ENCODE measurements at places on chromosomes 2 and 18.

DNA sequence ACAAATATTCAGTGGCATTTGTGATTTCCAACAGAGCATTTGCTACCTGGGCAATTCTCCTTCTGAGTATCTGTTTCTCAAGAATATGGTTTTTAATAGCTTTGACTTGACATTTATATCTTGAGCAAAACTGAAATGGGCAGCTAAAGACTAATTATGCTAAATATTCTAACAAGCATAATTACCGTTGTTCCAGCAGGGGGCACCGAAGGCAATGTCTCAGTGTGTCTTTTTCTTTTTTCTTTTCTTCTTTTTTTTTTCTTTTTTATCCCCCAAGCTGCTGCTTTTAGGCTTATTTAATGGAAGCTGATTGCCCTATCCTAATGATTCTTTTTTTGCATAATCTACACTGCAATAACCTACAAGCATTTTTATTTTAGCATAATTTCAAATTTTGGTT is 138.9 kb upstream of the NABP1 start:
- peak; percentile 21 for DNase-seq
- no peak overlapping the region for H3K4me3 ChIP-seq
- H3K27me3 ChIP-seq, result no peaks in the 10 kb centered on the region
- no peaks in the 10 kb centered on the region for H3K36me3 ChIP-seq
- H3K27ac ChIP-seq, result no peak overlapping the region
- H3K4me1 ChIP-seq, result no peaks in the 10 kb centered on the region

DNA sequence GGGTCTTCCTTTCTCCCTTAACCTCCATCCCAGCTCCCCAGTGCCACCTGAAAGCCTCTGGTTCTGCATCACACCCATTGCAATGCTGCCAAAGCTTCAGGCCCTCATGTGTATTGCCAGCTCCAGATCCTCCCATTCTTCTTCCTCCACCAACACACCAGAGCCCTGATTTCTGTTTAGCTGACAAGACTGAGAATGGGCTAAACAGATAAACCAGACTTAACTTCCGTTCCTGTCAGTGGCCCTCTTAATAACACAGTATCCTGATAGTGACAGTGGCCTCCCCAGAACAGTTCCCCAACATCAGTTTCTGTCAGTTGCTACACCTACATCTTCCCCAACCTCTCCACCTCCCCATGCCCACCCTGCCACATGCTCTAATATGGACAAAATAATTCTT is 31.3 kb upstream of the C1D start:
- peaks cover 2% of the 10 kb centered on the region for H3K27me3 ChIP-seq
- H3K36me3 ChIP-seq, result no peaks in the 10 kb centered on the region
- H3K4me3 ChIP-seq, result no peak overlapping the region
- no peak overlapping the region for H3K27ac ChIP-seq
- DNase-seq, result no peak

DNA sequence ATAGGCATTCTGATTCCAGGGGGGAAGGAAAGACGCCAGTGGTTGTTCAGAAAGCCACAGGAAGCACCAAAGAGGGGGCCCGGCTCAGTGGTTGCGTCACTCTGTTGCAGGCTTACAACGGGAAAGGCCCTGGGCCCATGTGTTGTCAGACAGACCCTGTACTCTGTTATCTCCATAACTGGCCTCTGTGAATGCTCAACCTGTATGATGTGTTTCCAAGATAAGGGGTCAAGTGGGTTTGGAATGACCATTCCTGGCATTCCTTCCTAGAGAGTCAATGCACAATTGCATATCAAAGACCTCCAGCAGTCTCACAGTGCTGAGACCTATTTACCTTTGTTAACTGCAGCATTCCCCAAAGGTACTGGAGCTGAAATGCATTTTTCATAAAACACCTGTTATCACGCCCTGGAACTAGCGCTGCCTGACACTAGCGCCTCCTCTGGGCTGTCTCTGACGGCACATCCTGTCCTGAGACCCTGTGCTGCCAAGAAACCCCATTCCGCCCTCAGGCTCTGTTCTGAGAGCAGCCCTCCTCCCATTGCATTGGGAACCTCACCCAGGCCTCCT is 13.2 kb upstream of the LRRFIP1 start:
- H3K27ac ChIP-seq, result no peak overlapping the region
- no peak overlapping the region for H3K4me3 ChIP-seq
- no peak for DNase-seq
- H3K4me1 ChIP-seq, result peaks cover 20% of the 10 kb centered on the region
- no peaks in the 10 kb centered on the region for H3K27me3 ChIP-seq
- H3K36me3 ChIP-seq, result no peaks in the 10 kb centered on the region

- H3K27me3 ChIP-seq, result no peaks in the 10 kb centered on the region
- H3K4me1 ChIP-seq, result peaks cover 9% of the 10 kb centered on the region
- no peak overlapping the region for H3K27ac ChIP-seq
- DNase-seq, result no peak
- H3K36me3 ChIP-seq, result no peaks in the 10 kb centered on the region
- no peak overlapping the region for H3K4me3 ChIP-seq
Observed at GRCh38 chr18:48190994-48191393, 218.2 kb downstream of the ZBTB7C start.

GRCh38 chr2:74864728-74865722 is 31.1 kb downstream of the HK2 start:
- H3K27me3 ChIP-seq, result no peaks in the 10 kb centered on the region
- H3K27ac ChIP-seq, result no peak overlapping the region
- DNase-seq, result no peak
- peaks cover 1% of the 10 kb centered on the region for H3K36me3 ChIP-seq

- no peak for DNase-seq
- H3K36me3 ChIP-seq, result peaks cover 2% of the 10 kb centered on the region
- H3K4me3 ChIP-seq, result no peak overlapping the region
- no peaks in the 10 kb centered on the region for H3K27me3 ChIP-seq
Observed at GRCh38 chr18:23244401-23244800, 109.1 kb downstream of the CABLES1 start.

DNA sequence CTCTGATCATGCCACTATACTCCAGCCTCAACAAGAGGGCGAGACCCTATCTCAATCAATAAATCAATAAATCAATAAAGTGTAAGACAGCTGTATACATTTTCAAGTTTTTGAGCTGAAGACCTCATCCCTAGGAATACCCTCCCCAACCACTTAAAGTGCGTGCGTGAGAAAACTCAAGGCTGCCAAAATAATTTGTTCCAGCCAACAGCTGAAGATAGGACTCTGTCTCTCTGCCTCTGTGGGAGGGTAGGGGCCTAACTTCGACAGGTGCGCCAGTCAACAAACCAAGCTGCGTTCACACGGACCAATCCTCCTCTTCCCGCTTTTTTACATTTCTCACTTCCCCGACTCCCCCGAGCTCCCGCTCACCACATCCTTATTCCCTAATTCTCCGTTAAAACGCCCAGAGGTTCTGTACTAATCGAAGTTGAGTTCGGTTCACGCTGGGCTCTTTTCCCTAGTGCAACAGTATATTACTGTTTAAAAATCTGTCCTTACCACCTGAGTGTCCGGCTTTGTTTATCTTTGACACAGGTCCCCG is 618 bp downstream of the POLR2D start:
- H3K4me3 ChIP-seq, result peak overlapping the region; percentile 93
- peaks cover 42% of the 10 kb centered on the region for H3K36me3 ChIP-seq
- no peaks in the 10 kb centered on the region for H3K27me3 ChIP-seq
- peaks cover 9% of the 10 kb centered on the region for H3K4me1 ChIP-seq

DNA sequence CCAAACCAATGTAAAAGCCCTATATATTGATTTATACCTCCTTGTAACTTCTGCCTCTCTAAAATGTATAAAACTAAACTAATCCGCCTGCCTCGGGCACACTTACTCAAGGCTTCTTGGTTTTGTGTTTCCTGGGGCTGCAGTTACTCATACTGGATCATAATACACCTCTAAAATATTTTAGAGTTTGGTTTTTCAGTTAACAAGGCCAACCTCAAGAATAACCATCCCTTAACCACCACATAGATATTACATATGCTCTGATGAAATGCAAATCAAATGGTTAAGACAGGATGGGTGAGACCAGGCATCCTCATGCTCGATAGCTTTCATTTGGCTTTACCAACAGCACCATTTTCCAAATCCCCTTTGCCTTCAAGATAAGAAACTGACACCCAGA is 46.4 kb downstream of the UXS1 start:
- H3K27ac ChIP-seq, result no peak overlapping the region
- no peak overlapping the region for H3K4me3 ChIP-seq
- DNase-seq, result no peak
- peaks cover 10% of the 10 kb centered on the region for H3K4me1 ChIP-seq
- H3K27me3 ChIP-seq, result no peaks in the 10 kb centered on the region

DNA sequence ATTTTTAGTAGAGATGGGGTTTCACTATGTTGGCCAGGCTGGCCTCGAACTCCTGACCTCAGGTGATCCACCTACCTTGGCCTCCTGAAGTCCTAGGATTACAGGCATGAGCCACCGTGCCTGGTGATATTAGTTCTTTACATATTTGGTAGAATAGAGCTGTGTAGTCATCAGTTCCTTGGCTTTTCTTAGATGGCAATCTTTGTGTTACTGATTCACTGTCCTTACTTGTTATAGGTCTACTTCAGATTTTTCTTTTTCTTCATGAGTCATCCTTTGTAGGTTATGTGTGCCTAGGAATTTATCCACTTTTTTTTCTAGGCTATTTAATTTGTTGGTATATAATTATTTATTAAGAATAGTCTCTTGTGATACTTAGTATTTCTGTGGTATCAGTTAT is 30.3 kb upstream of the ZSWIM2 start:
- H3K36me3 ChIP-seq, result no peaks in the 10 kb centered on the region
- no peak for DNase-seq

- H3K4me1 ChIP-seq, result no peaks in the 10 kb centered on the region
- H3K36me3 ChIP-seq, result no peaks in the 10 kb centered on the region
Observed at GRCh38 chr2:70516596-70516995, 37.0 kb downstream of the TGFA start.

DNA sequence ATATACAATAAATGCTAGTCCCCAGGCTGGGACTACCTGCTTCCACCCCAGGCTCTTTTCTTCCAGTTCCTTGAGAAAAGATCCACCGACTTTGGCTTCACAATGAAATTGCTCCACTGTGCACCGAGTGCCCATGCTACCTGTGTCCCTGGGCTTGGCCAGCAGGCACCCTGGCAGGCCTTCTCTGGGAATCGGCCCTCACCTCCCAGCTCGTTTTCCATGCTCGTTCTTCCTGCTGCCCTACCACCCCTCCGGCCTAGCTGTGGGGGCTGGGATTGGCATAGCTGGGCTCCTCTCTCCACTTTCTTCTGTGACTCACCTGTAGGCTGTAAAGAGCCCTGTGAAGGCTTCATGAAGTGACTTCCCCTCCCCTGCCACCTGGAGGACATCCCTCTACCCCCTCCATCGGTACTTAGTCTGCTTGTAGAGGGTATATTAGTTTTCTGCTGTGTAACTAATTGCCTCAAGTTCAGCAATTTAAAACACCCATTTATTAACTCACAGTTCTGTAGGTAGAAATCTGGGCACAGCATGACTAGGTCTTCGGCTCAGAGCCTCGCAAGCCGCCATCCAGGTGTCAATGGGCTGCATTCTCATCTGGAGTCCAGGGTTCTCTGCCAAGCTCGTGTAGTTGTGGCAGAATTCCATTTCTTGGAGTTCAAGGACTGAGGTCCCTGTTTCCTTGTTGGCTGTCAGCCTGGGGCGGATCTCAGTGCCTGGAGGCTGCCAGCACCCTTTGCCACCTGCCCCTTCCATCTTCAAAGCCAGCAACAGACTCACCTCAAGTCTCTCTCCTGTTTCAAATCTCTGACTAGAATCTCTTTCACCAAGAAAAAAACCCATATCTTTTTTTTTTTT is 57.6 kb downstream of the DPYSL5 start:
- H3K27me3 ChIP-seq, result no peaks in the 10 kb centered on the region
- H3K4me3 ChIP-seq, result no peak overlapping the region
- peaks cover 37% of the 10 kb centered on the region for H3K36me3 ChIP-seq

DNA sequence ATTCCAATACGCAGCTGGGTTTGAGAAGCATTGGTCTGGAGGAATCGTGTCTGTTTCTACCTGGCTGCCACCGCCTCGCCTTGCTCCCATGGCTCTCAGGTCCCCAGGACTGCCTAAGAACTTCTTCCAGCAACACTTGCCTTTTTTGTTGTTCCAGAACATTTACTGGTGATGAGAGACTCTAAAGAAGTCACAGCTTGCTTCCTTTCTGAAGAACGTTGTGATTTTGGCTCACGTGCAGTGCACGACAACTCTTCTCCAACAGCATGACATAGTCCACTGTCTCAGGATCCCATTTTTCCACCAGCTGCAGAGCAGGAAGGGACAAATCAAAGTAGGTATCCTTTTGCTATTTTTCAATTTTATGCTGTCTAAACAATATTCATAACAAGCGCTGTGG is 940.9 kb downstream of the SLC4A3 start:
- no peak overlapping the region for H3K4me3 ChIP-seq
- no peaks in the 10 kb centered on the region for H3K36me3 ChIP-seq
- DNase-seq, result no peak
- no peaks in the 10 kb centered on the region for H3K27me3 ChIP-seq
- no peak overlapping the region for H3K27ac ChIP-seq

DNA sequence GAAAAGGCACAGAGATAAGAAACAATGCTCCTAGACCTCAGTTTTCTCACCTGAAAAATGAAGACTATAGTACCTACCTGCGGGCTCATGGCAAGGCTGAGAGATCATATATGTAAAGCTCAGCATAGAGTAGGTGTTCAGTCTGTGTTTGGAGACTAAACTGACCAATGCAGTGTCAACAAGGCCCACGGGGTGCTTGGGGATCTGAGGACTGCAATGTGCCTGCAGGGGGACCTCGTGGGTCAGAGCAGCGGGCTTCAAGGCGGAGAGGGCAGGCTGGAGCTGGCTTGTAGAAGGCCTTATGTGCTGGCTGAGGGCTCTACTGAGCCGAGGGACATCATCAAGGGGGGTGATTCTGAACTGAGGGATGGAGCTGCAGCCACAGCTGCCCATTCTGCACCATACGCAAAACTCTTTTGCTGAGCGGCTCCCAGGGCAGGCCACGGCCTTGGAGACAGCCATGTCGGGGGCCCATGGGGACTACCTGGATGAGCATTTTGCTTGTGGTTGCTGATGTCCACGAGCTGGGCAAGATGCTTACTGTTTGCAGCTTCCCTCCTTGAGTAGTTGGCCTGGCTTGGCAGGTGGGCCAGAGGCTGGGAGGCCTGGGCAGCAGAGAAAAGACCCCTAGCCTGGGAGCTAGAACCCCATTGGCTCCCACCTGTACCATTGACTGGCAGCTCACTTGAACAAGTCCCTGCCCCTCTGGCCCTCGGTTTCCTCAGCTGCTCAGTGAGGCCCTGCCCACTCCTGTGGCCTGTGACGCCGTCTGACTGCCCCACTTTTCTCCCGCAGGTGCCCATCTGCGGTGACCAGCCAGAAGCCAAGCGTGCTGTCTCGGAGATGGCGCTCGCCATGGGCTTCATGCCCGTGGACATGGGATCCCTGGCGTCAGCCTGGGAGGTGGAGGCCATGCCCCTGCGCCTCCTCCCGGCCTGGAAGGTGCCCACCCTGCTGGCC is 23.5 kb downstream of the STEAP3 start:
- H3K36me3 ChIP-seq, result no peaks in the 10 kb centered on the region
- no peak for DNase-seq
- peaks cover 6% of the 10 kb centered on the region for H3K4me1 ChIP-seq
- no peak overlapping the region for H3K27ac ChIP-seq
- H3K4me3 ChIP-seq, result no peak overlapping the region

GRCh38 chr2:39377226-39377939 is 59.7 kb downstream of the MAP4K3 start:
- H3K36me3 ChIP-seq, result peaks cover 51% of the 10 kb centered on the region
- DNase-seq, result no peak
- H3K4me1 ChIP-seq, result peaks cover 6% of the 10 kb centered on the region
- H3K27ac ChIP-seq, result no peak overlapping the region
- H3K27me3 ChIP-seq, result no peaks in the 10 kb centered on the region
- H3K4me3 ChIP-seq, result no peak overlapping the region

GRCh38 chr2:237159006-237159911 is 73.6 kb downstream of the COPS8 start:
- H3K27ac ChIP-seq, result no peak overlapping the region
- no peaks in the 10 kb centered on the region for H3K27me3 ChIP-seq
- DNase-seq, result no peak
- H3K4me3 ChIP-seq, result no peak overlapping the region

- H3K27ac ChIP-seq, result no peak overlapping the region
- peaks cover 3% of the 10 kb centered on the region for H3K4me1 ChIP-seq
- no peak for DNase-seq
- H3K27me3 ChIP-seq, result no peaks in the 10 kb centered on the region
Observed at GRCh38 chr18:2180586-2180985, 390.7 kb downstream of the METTL4 start.

Data from neuronal stem cell (in vitro differentiated cells).